MCF 10A (cell line): ENCODE measurements at places on chromosomes 3 and 15. TPM values are rescaled to one million over a fixed set of nuclear protein-coding genes. Genes with fewer than 3 reads are reported as not detected.
A peak's percentile ranks its signal among the peaks of the same experiment; 100 is the strongest.

The SERINC4 gene
- 0.20 TPM in 1 of 2 replicates, not detected in the other for total RNA-seq

The LRRN1 gene
- total RNA-seq: 1.2 TPM in 2 replicates

The CHCHD6 gene
- total RNA-seq: 28.7 and 29.6 TPM in 2 replicates

The CHRNA7 gene
- total RNA-seq: 0.20 and 0.23 TPM in 2 replicates

The POLQ gene
- 4.1 and 5.8 TPM in 2 replicates for total RNA-seq

The GLDN gene
- not detected in 2 replicates for total RNA-seq

The SGO1 gene
- 6.8 and 12.2 TPM in 2 replicates for total RNA-seq

The CIDEC gene
- not detected in 2 replicates for total RNA-seq

The IGDCC3 gene
- not detected in 2 replicates for total RNA-seq

The NEK10 gene
- 0.44 and 1.1 TPM in 2 replicates for total RNA-seq

The C3orf38 gene
- 21.7 and 23.4 TPM in 2 replicates for total RNA-seq

The PCLAF gene
- 8.6 and 22.2 TPM in 2 replicates for total RNA-seq

The VPS39 gene
- total RNA-seq: 47.1 and 53.9 TPM in 2 replicates

The ACTRT3 gene
- 0.93 and 1.0 TPM in 2 replicates for total RNA-seq

The ACKR4 gene
- total RNA-seq: not detected in 2 replicates

The STRA6 gene
- total RNA-seq: not detected in 2 replicates

The SCN10A gene
- not detected in 2 replicates for total RNA-seq

The PTX3 gene
- 159 and 217 TPM in 2 replicates for total RNA-seq

GRCh38 chr15:53530761-53531160 is 228.7 kb downstream of the WDR72 start:
- no peak for DNase-seq

DNA sequence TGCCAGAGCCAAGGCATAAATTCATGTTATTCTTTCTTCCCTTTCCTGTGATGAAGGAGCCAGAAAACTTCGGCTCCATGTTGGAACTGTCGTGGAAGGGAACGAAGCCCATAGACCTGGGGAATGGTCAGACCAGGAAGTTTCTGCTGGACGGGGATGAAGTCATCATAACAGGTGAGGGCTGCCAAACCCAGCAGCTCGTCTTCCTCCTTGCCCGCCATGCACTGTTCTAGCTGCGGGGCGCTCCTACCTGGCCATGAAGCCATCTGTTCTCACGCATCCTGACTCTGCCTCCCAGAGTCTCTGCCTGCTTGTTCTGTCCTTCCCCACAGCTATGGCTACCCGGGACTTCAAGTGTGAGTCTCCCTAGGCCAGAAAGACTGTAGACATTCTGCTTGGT is 28.2 kb downstream of the FAH start:
- DNase-seq: no peak

GRCh38 chr15:63712828-63713520 is 115.8 kb downstream of the FBXL22 start:
- DNase-seq: no peak

DNA sequence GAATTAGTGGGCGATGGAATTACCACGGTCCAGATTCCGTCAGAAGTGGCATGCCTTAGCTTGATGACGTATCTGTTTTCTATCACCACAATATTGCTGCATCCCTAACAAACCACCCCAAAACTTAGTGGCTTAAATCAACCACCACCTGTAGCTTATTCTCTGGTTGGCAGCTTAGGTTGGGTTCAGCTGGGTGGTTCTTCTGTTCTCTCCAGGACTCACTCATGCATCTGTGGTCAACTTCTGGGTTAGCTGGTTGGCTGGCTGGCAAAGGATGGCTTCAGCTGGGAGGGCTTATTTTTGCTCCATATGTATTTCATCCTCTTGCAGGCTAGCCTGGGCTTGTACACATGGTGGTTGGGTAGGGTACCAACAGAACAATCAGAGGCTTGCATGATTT is 288.8 kb upstream of the LRRFIP2 start:
- no peak for DNase-seq

- DNase-seq: no peak
Observed at GRCh38 chr3:134857356-134857755, 62.3 kb downstream of the EPHB1 start.

GRCh38 chr15:25850154-25851111 is 12.7 kb downstream of the ATP10A start:
- DNase-seq: no peak

DNA sequence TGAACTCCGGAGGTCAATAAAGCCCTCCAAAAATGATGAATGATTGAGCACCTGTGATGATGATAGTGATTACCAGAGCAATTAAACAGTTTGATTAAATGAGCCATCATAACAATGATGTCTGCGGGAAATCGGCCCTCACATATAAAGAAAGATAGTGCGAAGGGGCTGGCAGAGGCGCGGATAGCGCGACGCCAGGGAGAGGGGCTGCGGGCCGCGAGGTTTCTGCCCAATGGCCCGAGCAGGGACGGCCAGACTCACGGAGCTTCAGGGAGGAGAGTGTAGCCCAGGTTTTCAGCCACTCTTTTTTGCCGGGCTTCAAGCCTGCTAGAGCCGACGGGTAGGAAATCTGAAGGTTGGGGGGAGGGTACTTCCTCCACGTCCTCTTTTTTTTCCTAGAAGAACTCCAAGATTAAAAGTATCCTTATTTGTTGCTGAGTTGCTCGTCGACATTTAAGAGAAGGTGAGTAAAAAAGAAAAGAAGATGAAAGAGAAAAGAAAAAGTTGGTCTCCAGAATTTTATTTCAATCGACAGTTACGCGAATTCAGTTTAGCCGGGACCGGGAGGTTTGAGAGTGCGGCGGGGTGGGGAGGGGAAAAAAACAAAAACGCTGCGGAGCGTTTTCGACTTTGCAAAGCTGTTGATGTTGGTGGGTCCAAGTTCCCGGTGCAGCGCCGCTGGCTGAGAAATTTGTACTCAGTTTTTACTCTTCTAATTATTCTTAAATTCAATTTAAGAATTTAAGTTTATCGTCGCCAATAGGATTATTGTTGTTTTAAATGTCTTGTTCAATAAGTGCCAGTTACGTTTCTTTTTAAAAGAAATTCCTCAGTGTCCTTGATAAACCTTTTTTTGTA is 2.2 kb upstream of the MEIS2 start:
- DNase-seq: no peak

GRCh38 chr3:10337323-10338163 is 16.6 kb upstream of the SEC13 start:
- no peak for DNase-seq

DNA sequence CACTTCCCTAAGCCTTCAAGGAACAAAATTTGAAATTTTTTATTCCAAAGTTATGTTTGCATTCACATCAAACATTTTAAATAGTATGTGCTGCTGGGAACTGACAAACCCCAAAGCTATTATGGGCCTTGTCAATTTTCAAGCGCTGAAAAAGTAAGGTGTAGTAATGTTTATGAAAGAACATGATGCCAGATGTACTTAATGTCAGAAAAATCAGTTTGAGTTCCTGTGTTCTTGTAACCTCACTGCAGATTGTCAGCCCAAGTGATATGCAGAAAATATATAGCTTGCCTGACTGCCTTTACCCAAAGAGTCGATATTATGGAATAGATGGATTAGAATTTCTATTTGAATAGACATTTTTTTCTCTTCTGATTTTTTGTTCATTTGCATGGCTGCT is 20.8 kb upstream of the DIPK2A start:
- DNase-seq: no peak

- no peak for DNase-seq
Observed at GRCh38 chr3:135447483-135447882, 518.0 kb upstream of the PPP2R3A start.

DNA sequence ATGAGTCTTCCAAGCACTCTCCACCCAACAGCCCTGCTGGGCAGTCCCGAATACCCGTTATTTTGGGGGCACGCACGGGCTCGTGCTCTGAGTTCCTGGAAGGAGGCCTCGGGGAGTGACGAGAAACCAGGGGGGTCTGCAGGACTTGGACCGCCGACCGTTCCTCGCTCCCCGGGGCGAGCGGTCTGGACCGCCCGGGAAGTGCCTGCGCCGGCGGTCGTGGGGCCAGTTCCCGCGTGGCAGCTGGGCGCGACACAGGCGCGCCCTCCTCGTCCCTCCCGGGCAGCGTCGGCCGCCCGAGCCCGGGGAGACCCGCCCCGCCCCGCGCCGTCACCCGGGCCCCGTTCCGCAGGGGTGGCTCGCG is 387 bp downstream of the GNB4 start:
- peak; percentile 47 for DNase-seq

GRCh38 chr3:154130540-154130939 is 9.3 kb downstream of the ARHGEF26 start:
- DNase-seq: no peak

GRCh38 chr3:50295553-50296431 is 3.4 kb downstream of the HYAL3 start:
- no peak for DNase-seq

DNA sequence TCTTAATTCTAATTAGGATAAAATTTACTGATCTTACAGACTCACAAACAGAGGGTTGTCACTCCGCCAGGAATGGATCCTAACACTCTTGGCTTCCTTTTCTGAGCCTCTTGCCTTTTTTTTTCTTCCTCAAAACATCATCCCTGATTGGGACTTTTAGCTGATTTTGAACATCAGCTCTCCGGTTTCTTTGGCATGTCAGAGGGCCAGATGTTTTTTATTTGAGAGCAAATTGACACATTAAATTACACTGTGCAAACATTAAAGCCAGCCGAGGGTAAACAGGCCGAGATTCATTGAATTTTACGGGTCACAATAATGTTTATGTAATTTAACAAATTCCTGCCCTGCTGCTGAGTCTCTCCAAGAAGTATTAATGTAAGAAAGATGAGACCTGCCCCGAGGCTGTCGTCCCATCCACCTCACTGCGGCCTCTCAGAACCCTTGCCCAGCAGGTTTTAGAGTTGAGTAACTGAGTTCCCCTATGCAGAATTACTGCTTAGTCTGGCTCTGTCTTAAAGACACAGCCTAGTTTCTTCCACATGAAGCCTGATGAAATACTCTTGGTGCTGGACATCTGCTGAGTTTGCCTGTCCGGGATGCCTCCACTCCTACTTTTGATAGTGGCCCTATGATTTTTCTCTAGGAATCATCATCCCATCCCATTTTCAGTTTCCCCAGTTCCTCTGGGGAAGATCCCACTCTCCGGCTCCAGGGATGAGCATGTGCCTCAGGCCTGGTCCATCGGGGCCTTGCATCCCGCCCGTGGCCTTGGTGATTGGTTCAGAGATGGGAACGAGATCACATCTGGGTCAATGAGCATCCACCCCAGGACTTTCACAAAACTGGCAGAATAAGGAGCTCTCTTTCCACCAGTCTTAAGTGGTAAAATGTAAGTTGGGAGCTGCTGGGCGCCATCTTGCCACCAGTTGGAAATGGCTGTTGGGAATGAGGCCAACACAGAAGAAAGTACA is 226.6 kb upstream of the TLE3 start:
- peak; percentile 78 for DNase-seq

GRCh38 chr15:75089456-75090387 is 66.3 kb downstream of the PPCDC start:
- DNase-seq: no peak

DNA sequence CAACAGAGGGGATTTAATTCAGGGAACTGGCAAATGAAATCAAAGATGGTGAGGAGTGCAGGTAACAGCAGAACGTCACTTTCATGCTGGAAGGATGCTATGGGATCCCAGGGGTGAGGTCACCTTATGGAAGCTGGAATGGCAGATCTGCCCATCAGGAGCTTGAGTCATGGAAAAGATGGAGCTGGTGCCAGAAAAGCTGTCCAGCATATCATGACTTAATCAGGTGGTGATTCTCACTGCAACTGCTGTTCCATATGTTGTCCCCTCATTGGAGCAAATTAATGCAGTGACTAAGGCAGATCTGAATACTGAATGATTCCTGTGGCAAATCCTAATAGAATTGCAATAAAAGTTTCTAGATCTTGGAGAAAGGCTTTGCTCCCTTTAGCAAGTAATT is 38.4 kb downstream of the HHLA2 start:
- no peak for DNase-seq

DNA sequence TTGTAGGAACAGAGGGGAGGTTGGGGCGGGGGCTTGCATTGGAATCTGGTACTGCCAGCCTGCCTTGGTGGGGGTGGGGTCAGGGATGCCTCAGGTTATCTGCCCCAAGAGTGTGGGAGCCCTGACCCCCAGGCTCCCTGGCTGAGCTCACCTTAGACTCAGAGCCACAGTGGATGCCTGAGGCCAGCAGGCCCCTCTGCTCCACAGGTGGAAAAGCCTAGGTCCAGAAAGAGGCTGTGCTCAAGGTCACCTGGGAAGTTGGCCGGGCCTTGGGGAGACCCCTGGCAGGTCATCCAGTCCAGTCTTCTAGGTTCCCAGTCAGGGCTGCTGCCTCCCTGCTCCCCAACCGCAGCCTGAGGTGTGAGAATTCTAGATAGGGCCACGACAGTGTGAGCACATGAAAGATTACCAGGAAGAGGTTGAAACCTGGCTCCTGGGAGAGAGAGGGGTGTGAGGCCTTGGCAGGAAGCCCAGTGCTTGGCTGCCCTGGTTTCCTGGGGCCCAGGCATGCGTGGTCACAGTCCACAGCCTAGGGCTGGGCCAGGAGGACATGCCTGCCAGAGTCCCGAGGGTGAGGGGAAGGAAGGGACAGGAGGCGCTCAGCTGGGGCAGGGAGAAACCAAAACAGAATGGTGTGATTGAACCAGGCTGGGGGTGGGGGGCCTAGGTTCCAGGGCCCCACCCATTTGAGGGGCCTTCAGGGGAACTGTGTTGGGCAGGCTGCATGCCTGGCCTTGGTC is 4.9 kb downstream of the HDAC11 start:
- peak; percentile 94 for DNase-seq

DNA sequence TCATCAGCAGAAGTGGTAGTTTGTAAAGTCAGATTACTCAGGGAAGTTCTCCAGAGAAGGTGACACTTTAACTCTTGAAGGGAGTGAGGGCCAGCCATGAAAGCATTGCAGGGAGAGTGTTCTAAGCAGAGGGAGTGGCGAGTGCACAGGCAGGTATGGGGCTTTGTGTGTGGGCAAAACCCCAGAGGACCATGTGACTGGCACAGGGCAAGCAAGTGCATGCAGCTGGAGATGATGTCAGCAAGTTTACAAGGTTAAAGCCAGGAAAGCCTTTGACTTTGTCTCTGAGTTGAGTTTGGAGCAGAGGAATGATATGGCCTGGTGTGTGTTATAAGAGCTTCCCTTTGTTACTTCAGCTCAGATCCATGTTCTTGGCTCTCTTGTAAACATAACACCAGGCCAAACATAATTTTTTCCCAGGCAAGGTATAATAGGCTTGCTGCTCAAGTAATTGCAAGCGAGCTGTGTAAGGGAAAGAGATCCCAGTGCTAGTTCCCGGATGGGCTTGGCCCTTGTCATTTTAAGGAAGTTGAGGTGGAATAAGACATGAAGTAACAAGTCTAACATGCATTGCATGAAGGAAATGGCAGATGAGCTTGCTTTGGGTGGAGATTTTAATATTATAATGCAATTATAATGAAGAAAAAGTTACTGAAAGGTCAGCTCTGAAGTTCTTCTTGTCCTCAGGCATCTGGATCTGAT is 341.1 kb upstream of the LRRC3B start:
- peak; percentile 21 for DNase-seq

GRCh38 chr3:108037770-108038169 is 53.1 kb downstream of the CD47 start:
- no peak for DNase-seq

GRCh38 chr15:69074843-69075224 is 60.3 kb downstream of the NOX5 start:
- DNase-seq: no peak

DNA sequence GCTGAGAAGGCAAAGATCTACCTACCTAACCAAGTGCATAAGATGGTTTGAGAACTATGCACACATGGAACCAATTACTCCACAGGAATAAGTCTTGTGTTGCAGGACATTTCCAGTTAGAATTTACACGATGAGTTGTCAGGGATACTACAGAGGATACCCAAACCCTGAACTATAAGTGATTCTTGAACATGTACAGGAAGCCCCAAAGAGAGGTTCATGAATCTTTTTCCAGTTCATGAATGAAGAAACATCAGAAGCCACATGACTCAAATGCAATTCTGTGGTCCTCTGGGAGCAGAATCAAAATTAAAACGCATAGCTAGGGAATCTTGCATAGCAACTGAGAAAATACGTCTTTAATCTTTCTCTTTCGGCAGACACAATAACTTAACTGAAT is 114.1 kb upstream of the LMCD1 start:
- DNase-seq: no peak
